ENCODE measurements at places on chromosomes 5 and 9.
A peak's percentile ranks its signal among the peaks of the same experiment; 100 is the strongest.

DNA sequence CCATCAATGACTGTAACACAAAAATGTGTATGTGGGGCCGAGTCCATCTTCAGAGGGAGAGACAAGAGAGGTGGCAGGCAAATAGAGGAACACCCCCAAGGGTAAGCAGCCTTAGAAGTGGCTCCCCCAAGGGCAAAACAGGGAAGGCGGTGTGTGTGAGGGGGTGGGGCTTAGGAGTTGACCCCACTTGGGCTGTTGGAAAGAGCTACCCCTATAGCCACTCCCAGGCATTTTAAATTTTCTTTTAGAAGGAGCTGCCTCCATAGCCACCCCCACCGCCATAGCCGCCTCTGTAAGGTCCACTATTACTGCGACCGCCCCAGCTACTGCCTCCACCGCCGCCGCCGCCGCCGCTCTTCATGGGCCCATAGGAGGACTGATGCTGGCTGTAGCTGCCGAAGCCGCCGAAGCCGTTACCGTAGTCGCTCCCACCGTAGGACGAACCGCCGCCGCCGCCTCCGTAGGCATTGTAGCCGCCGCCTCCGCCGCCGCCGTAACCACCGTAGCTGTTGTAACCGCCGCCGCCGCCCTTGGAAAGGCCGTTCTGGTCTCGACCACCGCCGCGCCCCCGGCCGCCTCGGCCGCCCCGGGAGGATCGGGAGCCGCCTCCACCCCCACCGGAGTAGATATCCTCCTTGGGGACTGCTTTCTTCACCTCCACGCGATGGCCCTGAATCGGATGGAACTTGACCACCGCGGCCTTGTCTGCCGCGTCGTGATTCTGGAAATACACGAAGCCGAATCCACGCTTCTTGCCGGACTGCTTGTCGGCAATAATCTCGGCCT, 1.1 kb downstream of the HNRNPA0 start:
- peak; percentile 64 for DNase-seq

- DNase-seq = no peak
Observed at GRCh38 chr5:8462565-8462964, 593.6 kb downstream of the MTRR start.

GRCh38 chr5:10333154-10334006, 20.1 kb upstream of the MARCHF6 start:
- DNase-seq = no peak

DNA sequence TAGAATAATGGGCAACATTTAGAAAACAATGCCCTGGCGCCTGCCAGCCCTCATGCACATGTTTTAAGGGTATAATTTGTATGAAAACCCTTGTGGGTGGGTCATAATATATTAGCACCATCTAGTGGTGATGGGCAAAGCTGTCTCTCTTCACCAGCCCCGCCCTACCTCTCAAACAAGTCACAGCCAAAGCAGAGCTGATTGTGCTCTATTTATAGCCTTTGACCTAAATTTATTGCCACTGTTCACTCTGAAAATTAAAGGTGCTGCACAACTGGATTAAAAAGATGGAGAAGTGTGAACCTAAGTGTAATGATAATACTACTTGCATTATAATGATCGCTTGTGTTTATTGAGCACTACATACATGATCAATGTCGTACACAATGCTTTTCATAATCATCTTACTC, 131.9 kb upstream of the ANKH start:
- peak; percentile 70 for DNase-seq

GRCh38 chr9:90058182-90058763, 453.5 kb downstream of the GADD45G start:
- no peak for DNase-seq

GRCh38 chr5:159030357-159030756, 69.4 kb downstream of the EBF1 start:
- DNase-seq = no peak

- no peak for DNase-seq
Observed at GRCh38 chr5:137470111-137470920, 28.8 kb downstream of the SPOCK1 start.

DNA sequence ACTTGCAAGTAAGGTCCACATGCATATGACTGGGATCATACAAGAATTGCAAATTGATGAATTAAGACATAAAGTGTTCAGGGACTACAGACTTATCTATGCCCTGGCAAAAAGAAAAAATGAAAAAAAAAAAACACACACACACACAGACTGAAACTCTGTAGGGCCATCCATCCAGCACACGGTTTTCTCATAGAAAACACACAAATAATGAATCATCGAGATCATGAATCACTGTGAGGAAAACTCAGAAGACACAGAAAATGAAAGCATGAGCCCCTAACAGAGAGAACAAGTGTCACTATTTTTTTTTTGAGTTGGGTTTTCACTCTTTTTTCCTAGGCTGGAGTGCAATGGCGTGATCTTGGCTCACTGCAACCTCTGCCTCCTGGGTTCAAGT, 185.2 kb downstream of the IRX2 start:
- DNase-seq = no peak
